SHP77 (cell line): ENCODE measurements at places on chromosomes 3 and 15.

GRCh38 chr3:71087143-71088018 lies 496.1 kb downstream of the FOXP1 start:
- no peak for DNase-seq

DNA sequence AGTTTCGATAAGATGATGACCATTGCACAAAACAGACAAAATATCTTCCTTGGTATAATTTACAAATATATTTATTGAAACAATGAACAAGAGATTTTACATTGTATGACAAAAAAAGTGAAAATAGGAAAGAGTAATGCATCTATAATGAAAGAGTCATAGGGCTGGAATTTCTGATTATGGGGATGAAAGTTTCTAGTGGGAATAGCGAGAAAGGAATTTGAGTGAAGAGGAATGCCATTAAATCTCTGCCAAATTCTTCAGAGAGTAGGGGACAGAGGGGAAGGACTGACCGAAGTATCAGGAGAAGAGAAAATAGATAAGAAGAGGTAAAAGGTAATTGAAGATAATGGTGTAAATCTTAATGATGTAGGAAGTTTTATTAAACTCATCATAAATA lies 125.4 kb downstream of the VGLL3 start:
- DNase-seq, result no peak

- no peak for DNase-seq
These were observed 8.6 kb downstream of the GLT8D1 start for GRCh38 chr3:52696830-52697631.

DNA sequence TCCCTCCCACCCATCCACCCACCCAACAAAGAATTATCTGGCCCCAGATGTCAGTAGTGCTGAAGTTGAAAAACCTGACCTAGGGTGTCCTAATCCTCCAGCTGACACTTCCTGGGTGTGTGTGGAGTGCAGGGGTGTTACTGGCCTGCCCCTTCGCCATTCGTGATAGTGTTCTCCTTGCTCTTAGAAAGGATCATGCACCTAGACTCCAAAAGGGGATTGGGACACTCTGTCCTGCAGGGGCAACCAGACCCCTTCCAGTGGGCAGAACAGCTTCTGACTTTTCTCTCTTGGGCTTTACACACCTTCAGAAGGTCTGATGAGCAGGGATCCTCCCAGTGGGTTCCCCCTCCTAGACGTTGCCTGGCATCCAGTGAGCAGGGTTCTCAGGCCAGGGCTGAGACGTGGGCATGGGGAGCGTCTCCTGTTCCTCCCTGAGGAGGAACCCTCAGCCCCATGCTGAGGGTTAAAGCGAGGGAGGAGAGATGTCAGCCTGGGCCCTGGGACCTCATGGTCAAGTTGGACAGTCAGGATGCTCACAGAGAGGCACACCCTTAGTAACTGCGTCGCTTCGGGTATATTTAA lies 75.0 kb downstream of the AAGAB start:
- no peak for DNase-seq

GRCh38 chr3:179076243-179077027 lies 4.8 kb upstream of the ZMAT3 start:
- no peak for DNase-seq

DNA sequence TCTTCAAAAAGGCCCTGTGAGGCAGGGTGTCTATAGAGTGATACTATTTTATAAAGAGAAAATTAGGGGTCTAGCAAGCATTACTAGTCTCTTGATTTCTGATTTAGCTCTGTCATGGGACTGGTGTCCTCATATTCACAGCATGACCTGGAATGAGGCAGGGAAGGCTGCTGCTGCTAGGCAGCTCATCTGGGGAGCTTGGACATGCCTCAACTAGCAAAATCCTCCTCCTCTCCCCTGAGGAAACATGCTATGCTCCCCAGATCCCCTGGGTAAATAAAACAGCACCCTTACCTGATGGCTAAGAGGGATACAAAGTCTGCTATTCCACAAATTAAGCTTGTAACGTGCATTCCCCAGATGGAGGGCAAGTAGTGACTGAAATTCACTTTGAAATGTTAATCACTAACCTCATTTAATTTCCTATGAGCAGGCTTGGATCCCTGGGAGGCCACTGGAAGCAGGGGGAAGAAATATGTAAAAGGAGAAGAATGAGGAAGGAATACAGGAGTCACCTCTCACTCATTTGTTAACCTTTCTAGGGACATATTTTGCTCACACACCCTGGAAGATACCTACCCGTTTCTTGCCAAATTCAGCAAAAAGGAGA lies 709.4 kb downstream of the SQOR start:
- DNase-seq, result no peak

DNA sequence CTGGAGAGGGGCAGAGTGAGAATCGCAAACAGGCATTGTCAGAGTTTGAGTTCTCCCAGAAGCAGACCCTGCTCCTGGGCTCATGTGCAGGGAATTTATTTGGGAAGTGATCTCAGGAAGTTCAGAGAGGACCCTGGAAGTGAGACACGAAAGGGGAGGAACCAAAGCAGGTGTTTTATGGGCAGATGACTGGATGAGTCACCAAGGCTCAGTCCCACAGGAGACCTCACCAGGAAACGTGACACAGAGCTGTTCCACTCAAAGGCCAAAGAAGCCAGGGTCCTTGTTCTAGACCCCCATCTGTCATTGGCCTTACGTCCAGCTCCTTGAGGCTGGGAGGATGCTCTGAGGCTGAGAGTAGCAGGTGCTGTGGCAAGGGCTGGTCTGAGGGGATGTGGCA lies 43.4 kb upstream of the SEC22A start:
- DNase-seq, result no peak

- DNase-seq, result no peak
These were observed 165.6 kb downstream of the XXYLT1 start for GRCh38 chr3:195105389-195105788.

GRCh38 chr3:42490243-42490642 lies 12.2 kb upstream of the VIPR1 start:
- DNase-seq, result peak; percentile 80

GRCh38 chr15:67018441-67018840 lies 47.0 kb upstream of the SMAD3 start:
- no peak for DNase-seq

GRCh38 chr15:100471933-100472332 lies 56.8 kb downstream of the CERS3 start:
- no peak for DNase-seq

GRCh38 chr3:60363817-60364216 lies 887.4 kb downstream of the FHIT start:
- no peak for DNase-seq

- no peak for DNase-seq
These were observed 152.0 kb downstream of the KLHL25 start for GRCh38 chr15:85642693-85643066.

GRCh38 chr3:116192464-116192863 lies 252.8 kb downstream of the LSAMP start:
- no peak for DNase-seq

DNA sequence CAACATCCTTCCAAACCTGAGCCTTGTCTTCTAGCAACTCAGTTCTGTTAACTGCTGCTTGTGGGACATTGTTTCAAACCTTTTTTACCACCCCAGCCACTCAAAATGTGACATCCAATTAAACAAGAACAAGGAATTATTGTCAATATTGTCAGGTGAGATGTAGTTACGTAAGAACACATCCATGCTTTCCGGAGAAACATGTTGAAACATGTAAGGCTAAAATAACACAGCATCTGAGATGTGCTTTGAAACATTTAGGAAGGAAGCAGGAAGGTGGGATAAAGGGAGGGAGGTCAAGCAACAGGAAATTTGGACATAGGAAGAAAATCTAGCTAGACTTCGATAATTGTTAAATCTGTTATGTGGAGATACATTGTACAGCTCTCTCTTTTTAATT lies 50.9 kb upstream of the PRICKLE2 start:
- no peak for DNase-seq

DNA sequence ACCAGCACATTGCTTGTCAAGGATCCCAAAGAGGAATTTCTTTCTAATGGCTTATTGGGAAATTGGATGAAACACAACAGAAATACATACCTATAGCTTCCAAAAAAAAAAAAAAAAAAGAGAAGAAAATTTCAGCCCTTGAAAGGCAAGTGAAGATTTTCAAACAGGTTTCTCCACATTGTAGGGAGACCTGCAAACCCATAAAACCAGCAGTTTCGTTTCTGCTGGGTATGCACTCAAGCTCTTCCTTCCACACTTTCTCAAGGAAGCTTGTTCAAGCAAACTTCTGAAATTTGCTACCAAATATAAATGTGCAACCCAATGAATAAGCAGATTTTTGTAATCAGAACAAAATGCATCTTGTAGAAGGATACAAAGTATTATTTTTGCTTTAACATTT lies 15.9 kb upstream of the SH3BP5 start:
- no peak for DNase-seq

DNA sequence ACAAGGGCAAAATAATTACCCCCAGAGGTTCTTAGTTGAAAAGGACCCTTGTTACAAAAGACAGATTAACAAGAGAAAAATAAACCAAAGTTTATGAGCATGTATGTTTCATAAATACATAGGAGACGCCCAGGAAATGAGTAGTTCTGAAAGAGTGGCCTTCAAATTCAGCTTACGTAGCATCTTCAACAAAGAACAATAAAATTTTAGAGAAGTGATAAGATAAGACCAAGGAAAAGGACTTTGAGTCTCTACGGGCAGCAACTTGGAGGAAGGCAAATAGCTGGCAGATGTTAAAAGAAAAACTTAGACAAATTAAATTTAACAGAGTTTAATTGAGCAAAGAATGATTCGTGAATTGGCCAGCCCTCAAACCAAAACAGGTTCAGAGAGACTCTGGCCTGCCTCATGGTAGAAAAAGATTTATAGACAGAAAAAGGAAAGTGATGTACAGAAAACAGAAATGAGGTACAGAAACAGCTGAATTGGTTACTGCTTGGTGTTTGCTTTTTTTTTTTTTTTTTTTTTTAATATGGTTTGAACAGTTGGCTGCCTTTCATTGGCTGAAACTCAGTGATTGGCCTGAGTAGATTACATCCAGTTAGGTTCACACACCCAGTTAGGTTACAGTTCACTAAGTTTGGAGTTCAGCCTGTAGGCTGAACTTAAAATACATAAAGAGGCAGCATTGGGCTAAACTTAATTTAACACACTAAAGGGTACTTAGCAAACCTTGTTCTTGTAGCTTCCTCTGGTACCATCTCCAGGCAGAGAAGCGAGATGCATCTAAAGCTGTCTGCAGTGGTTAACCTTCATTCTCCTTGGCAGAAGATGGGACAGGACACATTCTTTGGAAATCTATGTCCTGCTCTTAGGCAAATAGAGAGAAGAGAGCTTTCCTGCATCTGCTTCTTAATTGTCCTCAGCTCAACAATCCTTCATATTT lies 23.2 kb downstream of the C2CD4B start:
- no peak for DNase-seq

- no peak for DNase-seq
These were observed 26.1 kb upstream of the ERICH6 start for GRCh38 chr3:150729682-150730360.

DNA sequence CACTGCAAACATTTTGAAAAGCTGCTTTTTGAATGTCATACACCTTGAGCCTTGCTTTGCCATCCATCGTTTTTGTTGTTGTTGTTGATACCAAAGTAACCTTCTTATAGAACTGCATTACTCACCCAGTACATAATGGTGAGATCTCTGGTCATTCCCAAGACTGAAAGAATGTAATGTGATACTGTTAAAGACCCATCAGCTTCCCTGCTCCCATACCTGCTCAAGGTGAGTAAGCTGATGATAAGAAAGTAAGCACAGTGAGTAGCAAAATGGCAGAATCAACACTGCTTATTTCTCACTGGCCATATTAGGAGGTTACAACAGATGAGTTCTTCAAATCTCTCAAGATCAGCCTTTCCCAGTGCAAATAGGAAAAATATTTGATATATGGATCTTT lies 89.8 kb downstream of the CADPS start:
- DNase-seq, result no peak

DNA sequence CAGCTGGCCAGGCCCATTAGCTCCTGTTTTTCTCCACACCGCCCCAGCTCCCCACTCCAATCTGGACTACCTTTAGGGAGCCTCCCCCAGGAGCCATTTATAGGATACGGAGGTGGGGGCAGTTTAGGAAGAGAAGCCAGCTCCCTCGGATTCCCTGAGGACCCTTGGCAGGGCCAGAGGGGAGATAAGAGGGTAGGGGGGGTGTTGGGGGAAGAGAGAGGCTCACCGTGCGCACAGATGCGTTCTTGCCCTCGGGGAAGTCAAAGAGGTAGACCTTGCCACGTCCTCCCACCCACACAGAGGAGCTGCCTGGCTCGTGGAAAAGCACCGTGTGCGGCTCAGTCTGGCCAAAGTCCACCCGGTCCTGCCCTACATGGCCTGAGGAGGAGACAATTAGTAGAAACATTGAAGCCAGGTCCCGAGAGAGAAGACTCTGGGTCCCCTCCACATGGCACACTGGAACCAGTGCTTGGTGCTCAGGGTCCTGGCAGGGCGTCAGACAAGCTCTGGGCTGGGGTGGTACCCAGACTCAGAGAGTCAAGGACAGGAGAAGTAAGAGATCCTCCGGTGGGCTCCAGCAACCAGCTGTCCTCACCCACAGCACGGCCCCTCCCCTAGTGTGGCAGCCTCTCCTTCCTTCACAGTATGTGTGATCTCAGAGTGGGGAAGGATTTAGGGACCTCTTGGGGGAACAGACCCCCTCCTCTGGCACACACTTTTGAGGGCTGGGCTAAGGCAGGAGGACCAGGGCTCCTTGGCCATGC lies 15.0 kb downstream of the SEMA7A start:
- DNase-seq, result no peak

GRCh38 chr15:95600884-95601283 lies 729.6 kb upstream of the NR2F2 start:
- DNase-seq, result no peak

DNA sequence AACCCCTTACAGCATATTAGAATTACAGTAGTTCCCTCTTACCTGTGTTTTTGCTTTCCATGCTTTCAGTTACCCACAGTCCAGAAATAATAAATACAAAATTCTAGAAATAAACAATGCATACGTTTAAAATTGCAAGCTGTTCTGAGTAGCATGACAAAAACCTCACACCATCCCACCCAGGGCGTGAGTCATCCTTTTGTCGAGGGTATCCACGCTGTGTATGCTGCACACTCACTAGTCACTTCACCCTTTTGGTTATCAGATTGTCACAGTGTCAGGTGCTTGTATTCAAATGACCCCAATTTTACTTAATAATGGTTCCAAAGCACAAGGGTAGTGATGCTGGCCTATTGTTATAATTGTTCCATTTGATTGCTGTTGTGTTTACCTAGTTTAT lies 72.5 kb upstream of the P3H2 start:
- no peak for DNase-seq

GRCh38 chr3:195163719-195164572 lies 107.0 kb downstream of the XXYLT1 start:
- no peak for DNase-seq
